Stimulated activated naive CD8-positive, alpha-beta T cell treated with anti-CD3 and anti-CD28 coated beads, Interleukin-15, Interleukin-2, amounts not matched to agents 100 U/mL and 50 U/mL, for 24 hours (primary cell): ENCODE measurements at places on chromosomes 1 and 21.

DNA sequence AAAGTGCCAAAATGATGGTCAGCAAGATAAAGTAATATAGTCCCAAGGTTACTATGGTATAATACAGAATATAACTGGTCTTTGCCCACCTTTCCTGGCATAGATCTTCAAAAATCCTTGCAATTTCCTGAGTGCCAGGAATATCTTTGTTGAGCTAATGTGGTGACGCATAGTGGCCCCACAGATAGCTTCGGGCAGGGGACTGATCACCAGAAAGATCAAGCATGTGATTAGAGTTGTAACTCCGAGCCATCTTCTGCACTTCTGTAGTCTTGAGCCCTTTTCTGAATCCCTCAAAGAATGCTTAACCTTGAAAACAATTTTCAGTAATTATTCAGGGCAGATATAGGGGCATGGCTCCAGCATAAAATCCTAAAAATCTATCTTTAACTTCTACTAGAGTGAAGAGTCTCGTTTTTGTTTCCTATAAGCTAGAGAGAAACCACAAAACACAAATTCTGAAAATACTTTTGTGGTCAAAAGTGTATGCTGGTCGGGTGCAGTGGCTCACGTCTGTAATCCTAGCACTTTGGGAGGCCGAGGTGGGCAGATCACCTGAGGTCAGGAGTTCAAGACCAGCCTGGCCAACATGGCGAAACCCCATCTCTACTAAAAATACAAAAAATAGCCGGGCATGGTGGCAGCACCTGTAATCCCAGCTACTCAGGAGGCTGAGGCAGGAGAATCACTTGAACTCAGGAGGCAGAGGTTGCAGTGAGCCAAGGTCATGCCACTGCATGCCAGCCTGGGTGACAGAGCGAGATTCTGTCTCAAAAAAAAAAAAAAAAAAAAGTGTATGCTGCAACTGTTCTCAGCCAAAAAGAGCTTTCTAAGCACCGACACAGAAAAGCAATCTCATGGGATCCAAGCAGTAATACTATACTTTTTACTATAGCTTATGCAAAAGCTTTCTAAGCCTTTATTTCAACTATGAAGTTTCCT lies 62.8 kb downstream of the NVL start:
- no peak for DNase-seq

DNA sequence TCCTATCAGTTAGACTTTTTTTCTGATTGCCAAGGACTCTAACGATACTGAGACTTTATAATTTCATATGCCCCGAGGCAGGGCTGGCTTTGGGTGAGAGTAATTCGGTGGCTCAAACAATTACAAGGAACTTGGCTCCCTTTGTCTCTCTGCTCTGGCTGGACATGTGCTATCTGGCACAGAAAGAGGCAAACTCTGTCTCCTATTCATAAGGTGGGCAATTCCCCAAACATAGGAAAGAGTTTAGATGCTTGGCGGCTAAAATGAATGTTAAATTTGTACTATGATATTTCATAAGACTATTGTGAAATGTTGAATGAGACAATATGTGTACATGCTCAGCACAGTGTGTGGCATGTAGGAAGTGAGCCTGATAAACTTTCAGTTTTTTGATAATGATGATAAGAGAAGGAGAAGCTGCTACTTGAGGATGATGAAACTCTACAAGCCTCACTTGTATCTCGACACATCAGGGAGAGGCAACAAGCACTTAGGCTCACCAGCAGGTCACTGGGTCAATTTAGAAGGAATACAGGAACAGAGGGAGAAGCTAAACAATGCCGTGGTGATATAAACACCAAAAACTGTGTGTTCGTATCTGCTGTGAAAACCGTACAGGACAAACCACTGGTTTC lies 12.6 kb upstream of the NTPCR start:
- DNase-seq = no peak

GRCh38 chr1:63917571-63918417 lies 144.0 kb downstream of the ROR1 start:
- peak; percentile 31 for DNase-seq

- no peak for DNase-seq
Measured at GRCh38 chr1:160904783-160905616, 20.0 kb upstream of the ITLN1 start.

- no peak for DNase-seq
Measured at GRCh38 chr1:206893380-206893779, 3.9 kb upstream of the IL24 start.

DNA sequence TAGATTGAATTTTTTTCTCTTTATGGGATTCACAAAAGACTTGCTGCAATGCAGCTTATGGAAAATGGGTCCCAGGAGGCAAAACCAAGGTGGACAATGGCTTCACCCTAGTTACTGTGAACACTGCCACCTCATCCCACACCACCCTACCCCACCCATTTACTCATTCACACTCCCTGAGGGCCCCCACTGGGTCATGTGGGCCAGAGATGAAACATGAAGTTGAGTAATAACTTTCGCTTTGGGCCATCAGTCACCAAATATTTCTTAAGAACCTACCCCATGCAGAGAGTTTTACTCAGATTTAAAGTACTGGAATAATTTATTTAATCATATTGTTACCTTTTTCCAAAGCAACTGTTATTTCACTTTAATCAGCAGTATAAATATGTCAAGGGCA lies 191.8 kb downstream of the TPR start:
- peak; percentile 26 for DNase-seq

DNA sequence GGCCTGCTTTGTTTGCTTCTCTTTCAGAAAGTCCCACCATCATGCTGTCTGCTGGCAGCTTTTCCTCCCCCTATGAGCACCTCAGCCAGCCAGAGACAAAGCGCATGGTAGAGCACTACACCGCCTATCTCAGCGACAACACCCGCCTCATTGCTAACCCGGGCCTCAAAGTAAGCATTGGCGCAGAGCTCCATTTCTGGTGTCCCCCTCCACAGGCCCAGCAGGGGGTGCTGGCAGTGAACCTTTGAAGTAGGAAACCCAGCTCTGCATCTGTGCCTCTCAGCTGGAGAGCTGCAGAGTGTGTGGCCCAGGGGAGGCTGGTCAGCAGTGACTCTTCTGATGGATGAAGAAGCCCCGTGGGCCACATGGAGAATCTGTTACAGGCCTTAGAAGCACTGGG lies 81.2 kb upstream of the RAVER2 start:
- DNase-seq = peak; percentile 19

DNA sequence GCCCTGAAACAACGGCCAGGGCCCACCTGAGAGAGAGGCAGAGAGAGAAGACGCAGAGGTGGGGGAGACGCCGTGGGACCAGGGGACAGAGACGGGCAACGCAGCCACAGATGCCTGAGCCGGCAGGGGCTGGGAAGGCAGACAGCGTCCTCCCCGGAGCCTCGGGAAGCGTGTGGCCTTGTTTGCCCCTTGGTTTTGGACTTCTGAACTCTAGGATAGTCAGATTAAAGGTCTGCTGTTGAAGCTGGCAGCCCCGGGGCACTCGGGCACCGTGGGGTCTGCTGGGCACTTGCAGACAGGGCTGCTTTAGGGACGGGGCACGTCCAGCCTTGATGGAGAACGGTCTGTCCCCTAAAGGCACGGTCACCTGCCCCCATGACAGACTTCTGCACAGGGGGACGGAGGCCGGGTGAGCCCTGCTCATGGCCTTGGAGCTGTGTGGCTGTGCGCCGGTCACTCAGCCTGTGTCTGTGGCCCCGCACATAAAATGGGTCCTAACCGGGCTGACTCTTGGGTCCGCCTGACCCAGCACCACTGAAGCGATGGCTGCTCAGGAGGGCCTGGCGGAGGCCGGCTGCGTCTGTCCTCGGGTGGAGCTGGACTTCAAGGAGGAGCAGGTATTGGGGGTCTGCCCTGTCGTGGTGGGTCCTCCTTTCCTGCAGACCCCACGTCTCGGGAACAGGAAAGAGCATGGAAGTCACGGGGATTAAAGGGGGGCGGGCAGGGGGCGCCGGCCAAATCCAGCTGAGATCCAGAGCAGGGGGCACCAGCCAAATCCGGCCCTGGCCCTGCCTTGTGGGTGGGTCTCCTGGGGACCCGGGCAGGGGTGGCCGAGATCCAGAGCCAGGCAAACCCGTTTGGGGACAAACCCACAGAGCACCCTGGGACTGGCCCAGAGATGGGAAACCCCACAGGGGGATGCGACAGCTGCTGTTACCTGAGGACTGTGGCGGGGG lies 9.6 kb upstream of the RNF223 start:
- no peak for DNase-seq

DNA sequence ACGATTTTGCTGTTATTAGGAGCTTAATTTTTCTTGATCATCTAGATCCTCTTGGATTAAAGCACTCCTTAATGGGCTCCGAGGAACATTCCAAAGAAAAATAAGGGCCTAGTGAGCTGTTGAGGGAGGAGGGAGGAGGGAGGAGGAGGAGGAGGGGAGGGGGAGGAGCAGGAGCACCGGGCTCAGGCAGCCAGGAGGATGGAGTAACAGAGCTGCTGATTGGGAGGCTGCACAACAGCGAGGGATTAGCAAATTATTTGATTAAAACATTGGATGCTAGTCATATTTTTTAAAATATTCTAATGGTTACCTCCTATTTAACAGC lies 302.1 kb upstream of the RRP15 start:
- DNase-seq = no peak

DNA sequence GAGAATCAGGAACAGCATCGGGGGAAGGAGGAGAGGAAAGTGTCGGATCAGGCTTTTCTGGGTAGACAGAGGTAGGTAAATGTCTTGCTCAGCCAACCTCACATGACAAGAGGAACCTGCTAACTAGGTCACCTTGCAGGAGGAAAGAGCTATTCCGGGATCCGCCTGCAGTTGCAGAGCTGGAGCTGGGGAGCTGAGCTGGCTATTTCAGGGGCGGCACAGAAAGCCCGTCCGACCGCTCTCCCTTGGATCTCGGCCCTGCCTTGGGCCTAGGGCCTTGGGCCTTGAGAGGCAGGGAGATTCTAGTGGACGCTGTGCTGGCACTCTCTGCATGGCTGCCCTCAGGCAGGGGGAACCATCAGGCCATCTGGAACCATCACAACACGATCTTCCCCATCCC lies 56.5 kb upstream of the CTPS1 start:
- DNase-seq = no peak

DNA sequence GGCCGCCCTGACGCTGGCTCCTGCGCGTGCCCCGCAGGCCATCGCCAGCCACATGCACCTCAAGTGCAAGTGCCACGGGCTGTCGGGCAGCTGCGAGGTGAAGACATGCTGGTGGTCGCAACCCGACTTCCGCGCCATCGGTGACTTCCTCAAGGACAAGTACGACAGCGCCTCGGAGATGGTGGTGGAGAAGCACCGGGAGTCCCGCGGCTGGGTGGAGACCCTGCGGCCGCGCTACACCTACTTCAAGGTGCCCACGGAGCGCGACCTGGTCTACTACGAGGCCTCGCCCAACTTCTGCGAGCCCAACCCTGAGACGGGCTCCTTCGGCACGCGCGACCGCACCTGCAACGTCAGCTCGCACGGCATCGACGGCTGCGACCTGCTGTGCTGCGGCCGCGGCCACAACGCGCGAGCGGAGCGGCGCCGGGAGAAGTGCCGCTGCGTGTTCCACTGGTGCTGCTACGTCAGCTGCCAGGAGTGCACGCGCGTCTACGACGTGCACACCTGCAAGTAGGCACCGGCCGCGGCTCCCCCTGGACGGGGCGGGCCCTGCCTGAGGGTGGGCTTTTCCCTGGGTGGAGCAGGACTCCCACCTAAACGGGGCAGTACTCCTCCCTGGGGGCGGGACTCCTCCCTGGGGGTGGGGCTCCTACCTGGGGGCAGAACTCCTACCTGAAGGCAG lies 23.4 kb upstream of the ARF1 start:
- no peak for DNase-seq

DNA sequence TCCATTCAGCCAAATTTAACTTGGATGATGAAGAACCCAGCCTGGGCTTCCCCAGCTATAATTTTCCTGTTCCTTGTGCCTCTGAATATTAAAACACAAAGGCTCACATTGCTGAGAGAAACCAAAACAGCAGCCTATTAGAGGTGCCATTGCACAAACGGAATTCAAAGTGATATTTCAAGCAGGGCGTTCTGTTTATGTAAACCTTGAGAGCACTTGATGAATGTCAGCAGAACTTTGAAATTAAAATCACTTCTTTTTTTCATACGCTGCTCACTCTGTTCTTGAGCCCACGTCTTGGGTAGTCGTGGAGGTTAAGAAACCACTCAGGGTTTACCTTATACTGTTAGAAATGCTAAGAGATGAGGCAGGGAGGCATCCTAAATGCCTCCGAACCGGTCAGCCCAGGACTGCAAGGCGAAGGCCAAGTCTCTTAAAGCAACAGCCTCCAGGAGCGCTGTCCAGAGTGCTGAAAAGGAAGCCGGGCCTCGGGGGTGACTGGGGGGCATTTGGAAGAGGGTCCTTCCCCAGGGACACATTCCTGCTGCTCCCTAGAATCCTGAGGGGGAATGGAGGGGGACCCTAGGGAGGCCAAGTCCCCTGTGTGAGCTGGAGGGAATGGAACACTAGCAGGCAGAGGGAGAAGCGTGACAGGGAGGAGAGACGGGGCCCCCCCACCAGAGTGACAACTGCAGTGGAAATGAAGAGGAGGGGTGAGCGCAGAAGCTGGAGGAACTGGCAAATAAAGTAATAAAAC lies 154.8 kb upstream of the VAMP3 start:
- peak; percentile 28 for DNase-seq

DNA sequence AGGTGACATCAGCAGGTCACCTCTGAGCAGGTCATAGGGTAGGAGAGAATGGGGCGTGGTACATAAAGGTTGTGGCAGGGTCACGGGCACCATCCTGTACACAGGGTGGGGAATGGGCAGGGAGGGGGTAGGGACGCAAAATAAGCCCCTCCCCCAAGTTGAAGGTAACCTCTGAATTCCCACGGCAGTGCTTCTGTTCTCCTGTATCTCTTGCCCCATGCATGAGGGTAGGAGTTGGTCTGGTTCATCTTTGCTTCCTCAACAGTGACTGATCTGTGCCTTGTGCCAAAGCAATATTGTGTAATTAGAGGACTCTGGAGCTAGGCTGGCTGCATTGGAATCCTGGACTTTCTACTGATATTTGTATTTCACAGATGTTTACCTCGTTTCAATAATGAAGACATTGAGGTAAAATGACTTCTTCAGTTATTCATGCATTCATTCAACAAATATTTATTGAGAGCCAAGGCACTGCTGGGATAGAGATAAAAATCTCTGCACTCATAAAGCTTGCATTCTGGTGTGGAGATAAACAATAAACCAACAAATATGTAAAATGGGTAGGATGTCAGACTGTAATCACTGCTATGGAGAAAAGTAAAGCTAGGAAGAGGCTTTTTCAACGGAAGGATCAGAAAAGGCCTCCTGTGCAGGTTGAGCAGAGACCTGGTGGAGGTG lies 18.4 kb upstream of the GFI1 start:
- DNase-seq = no peak

DNA sequence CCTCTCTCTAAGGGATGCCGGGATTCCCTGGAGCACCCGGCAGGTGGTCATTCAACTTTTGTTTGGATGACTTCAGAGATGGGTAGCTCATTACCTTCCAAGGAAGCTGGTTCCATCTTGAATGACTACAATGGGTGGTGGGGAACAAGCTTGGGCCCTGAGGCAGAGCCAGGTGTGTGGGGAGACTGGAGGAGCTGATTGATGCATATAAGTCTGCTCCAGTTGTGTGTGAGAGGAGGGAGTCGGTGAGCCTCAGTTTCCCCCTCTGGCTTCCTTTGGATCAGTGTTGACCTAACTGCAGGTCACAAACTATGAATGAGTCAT lies 133.8 kb upstream of the ZBTB40 start:
- DNase-seq = no peak

- DNase-seq = no peak
Measured at GRCh38 chr1:212030936-212031528, 4.3 kb downstream of the INTS7 start.

GRCh38 chr1:236207121-236207520 lies 64.8 kb downstream of the GPR137B start:
- DNase-seq = no peak
